Fibroblast of skin of scalp (primary cell): ENCODE measurements at places on chromosomes 4 and X.

- peak; percentile 9 for DNase-seq
These were observed 61.8 kb downstream of the BRWD3 start for GRCh38 chrX:80747832-80748231.

DNA sequence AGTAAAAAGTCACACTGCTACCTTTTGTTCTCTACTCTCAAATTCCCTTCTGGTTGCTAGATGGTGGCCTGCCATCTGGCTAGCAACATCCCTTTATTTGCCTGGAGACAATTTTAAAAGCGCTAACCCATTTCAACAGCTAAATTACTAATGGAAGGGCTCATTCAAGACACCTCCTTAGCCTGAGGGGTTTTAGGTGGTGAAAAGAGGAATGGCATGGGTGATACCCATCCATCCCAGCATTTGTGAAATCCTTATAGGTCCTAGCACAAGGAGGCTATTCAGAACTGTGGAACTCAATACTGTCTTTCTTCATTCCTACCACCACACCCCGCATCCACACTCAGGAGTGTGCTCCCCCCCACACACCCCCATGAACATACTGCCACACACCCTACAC, 33.5 kb downstream of the ARHGEF9 start:
- no peak for DNase-seq

DNA sequence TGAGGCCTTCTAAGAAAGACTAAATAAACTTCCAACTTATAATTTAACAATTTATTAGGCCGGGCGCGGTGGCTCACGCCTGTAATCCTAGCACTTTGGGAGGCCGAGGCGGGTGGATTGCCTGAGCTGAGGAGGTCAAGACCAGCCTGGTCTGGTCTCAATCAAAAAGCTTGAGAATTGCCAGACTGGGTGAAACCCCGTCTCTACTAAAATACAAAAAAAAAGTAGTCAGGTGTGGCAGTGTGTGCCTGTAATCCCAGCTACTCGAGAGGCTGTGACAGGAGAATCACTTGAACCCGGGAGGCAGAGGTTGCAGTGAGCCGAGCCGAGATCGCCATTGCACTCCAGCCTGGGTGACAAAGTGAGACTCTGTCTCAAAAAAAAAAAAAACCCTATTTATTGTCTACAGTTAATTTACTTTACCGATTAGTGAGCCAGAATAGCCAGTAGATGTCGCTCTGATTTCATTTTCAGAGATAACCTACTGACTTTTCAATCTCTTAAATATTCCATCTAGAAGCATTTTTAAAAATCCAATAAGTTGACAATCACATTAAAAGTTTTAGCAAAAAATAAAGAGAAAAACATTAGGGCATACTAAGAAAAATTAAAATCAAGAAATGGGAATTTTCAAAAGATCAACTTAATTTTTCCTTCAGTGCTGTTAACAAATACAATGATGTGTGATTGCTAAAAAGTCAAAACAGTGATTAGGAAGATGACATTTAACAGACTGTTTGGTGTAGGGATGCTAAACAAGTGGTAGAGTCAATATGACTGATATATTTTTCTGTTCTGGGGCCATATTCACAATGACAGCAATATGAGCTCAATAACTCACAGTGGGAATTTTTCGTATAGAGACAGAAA, 4.3 kb upstream of the SHROOM3 start:
- peak; percentile 76 for DNase-seq

DNA sequence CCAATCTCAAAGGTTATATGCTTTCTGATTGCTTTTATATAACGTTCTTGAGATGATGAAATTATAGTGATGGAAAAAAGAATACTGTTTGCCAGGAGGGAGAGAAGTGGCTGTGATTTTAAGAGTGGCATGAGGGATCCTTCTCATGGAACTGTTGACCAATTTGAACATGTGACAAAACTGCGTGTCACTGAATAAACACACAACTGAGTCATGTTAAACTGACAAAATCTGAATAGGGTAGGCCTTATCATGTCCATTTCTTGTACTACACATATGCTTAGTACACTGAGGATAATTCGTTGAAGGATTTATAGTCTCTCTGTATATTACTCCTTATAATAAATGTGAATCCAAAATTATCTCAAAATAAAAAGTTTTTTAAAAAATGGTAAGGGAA, 22.2 kb upstream of the HSPA4L start:
- DNase-seq = peak; percentile 2

DNA sequence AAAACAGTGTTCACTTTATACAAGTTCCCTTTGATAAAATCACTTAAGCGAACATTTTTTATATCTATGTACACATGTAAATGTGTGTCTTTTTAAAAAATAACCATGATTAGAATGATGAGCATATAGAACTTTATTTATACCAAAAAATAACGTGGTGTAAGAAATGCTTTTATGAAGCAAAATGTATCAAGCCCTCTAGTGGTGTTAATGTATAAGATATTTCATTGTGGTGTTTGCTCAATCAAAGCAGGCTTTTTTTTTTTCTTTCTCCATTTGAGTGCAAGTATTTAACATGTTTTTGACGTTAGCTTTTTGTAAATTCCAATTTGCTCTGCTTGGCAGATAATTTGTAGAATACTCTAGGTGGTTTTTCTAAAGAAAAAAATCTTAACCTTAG, 2092.4 kb upstream of the TENM3 start:
- DNase-seq = peak; percentile 6

DNA sequence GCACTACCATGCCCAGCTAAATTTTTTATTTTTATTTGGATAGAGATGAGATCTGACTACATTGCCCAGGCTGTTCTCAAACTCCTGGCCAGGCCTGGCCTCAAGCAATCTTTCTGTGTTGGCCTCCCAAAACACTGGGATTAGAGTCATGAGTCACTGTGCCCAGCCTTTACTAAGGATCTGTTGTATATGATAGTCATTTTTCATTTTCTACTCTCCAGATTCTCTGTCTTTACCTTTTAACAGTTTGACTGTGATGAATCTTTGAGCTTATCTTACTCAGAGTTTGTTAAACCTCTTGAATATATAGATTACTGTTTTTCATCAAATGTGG, 161.8 kb downstream of the FNIP2 start:
- no peak for DNase-seq

GRCh38 chr4:113758372-113758771, 3.2 kb downstream of the CAMK2D start:
- DNase-seq = peak; percentile 89

DNA sequence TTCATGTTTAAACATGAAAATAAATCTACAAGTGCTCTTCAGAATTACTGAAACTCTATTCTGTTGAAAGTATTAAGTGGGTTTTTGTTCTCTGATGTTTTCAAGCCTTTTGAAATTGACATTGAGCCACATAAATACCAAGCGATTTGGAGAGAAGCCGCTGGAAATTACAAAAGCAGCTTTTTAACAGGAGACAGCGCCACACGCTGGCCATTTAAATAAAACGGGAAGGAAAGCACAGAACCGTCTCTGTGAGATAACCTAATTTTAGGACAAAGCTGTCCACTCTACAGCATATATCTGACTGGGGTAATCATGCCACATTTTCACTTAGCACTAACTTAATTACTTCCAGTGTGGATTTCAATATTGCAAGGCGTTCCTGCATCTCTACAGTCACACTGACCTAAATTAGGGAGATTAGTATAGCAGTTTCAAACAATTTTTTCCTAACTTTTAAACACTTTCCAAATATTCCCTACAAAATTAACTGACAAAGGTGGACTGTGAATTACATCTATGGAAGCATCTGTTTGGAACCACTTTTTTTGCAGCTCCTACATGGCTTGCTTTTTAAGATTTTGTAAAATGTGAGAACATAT, 6.8 kb upstream of the ANOS1 start:
- DNase-seq = peak; percentile 35

DNA sequence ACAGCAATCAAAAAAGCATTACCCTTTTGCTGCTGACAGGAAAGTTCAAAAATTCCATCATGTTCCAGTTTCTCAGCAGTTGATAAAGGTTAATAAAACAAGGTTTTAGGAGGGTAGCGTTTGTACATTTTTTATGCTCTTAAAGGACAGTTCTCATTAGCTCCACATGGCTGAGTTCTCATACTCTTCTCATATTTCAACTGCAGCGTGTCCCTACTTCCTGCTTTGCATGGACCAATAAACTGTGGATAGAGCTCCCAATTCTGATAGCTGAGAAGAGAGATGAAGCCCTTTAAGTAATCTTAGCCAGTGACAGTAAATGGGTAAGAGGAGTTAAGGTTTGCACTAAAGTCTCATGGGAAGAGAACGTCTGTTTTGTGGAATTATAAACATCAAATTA, 53.5 kb downstream of the SPANXA2 start:
- DNase-seq = peak; percentile 3

DNA sequence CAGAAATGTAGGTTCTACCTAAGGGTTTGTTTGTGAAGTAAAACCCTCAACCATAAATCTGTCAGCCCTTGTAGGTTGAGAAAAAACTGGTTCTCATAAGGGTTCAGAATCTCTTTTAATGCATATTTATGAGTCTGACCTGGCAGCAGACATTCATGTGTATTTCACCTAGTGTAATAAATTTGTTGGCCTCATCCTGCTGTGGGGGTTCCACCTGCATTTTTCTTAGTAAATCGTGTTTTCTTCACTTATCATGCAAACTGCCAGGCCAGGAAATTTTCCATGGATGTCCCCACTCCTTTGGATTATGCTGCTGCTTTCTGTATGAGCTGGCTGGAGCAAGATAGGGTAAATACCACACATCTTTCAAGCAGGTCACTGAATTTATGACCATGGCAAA, 42.4 kb downstream of the KLHL13 start:
- no peak for DNase-seq

GRCh38 chr4:169164669-169165415, 105.9 kb downstream of the SH3RF1 start:
- peak; percentile 89 for DNase-seq

GRCh38 chrX:133698298-133698697, 283.0 kb upstream of the GPC4 start:
- DNase-seq = peak; percentile 58

DNA sequence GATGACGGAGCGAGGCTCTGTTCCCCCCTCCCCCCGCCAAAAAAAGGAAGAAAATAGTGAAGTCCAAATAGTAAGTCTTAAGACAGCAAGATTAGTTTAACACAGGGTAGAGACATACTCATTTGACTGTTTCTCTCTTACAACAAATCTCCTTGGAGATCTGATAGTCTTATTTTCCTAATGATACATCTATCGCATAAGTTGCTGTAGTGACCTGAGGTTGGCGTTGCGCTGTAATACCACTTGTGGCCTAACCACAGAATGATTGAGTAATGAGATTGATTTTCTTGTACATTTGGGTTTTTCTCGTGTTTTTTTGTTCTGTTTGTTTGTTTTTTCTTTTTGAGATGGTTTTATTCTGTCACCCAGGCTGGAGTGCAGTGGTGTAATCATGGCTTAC, 27.2 kb downstream of the OCIAD1 start:
- DNase-seq = no peak

- no peak for DNase-seq
These were observed 49.8 kb downstream of the PDHA2 start for GRCh38 chr4:95889662-95890061.
